Immature natural killer cell (primary cell): ENCODE measurements at places on chromosomes 3 and 15. TPM values are rescaled to one million over a fixed set of nuclear protein-coding genes. Genes with fewer than 3 reads are reported as not detected.

- H3K27ac ChIP-seq = no peak overlapping the region
- H3K4me3 ChIP-seq = no peak overlapping the region
- H3K36me3 ChIP-seq = no peaks in the 10 kb centered on the region
- H3K4me1 ChIP-seq = no peaks in the 10 kb centered on the region
Observed at GRCh38 chr15:57599296-57599810, 7.6 kb downstream of the MYZAP start.

- no peak for DNase-seq
- H3K27me3 ChIP-seq = no peaks in the 10 kb centered on the region
- no peak overlapping the region for H3K27ac ChIP-seq
- H3K36me3 ChIP-seq = no peaks in the 10 kb centered on the region
- no peak overlapping the region for H3K4me3 ChIP-seq
Observed at GRCh38 chr3:158456114-158456513, 114.9 kb upstream of the MLF1 start.

DNA sequence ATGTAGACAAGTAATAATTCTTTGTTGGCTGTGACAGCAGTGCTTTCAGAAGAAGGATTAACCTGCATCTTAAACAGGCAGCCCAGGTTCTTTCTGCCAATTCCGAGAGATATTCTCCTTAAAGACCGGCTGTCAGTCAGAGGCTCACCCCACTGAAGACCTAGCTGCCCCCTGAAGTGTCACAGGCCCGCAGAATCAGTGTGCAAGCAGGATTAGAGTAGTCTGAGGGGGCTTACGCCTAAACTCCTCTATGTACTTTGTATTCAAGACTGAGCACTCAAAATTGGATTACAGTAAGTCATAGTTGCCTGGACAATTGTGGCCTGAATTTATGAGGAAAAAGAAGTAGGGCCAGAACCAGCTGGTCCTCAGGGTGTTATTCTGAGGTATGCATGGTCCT is 342.9 kb downstream of the CLSTN2 start:
- no peak for DNase-seq
- no peak overlapping the region for H3K4me3 ChIP-seq
- peaks cover 10% of the 10 kb centered on the region for H3K27me3 ChIP-seq
- H3K36me3 ChIP-seq = no peaks in the 10 kb centered on the region
- H3K4me1 ChIP-seq = no peaks in the 10 kb centered on the region
- no peak overlapping the region for H3K27ac ChIP-seq

DNA sequence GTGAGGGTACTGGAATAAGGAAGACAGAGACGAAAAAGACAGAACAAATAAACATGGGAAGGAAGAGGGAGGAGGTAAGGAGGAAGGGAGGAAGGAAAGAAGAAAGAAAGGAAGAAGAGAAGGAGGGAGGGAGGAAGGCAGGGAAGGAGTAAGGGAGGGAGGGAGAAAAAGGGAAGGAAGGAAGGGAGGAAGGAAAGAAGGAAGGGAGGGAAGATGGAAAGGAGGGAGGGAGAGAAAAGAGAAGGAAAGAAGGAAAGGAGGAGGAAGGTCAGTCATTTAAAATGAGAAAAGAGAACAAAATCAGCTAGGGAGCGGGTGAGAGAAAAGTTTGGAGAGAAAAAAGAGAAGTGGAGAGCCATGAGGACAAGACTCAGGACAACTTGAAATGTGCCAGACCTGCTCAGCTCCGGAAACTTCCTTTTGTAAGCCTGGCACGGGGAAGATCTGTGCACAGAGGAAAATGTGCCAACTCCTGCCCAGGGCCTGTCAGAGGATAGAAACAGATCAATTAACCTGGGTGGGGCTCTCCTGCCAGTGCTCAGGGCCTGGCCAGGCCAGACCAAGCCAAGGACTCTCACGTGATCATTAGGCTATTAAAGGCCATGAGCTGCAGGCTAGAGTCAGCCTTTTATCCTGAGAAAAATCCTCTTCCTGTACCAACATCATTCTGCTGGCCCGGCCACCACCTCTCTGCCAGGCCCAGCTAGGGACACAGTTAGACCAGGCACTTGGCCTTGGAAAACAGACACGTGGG is 50.1 kb upstream of the BCL6 start:
- peaks cover 4% of the 10 kb centered on the region for H3K36me3 ChIP-seq
- peaks cover 4% of the 10 kb centered on the region for H3K27me3 ChIP-seq
- H3K27ac ChIP-seq = no peak overlapping the region
- peaks cover 31% of the 10 kb centered on the region for H3K4me1 ChIP-seq
- no peak for DNase-seq
- H3K4me3 ChIP-seq = no peak overlapping the region

DNA sequence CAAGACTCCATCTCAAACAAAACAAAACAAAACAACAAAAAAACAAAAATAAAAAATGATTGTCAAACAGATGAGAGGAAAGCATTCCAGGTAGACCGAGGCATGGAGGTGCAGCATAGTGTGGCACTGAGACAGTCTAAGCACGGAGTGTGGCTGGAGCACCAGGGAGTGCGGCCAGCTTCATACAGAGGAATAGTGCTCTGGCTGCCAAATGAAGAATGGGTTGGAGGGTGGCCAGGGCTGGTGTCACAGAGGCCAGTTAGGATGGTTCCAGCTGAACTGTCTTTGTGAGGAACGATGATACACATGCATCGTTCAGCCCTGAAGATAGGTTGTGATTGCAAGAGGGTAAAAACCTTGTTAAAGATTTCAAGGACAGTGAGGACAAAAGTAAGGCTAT is 28.3 kb downstream of the MITF start:
- H3K4me3 ChIP-seq = no peak overlapping the region
- no peaks in the 10 kb centered on the region for H3K4me1 ChIP-seq
- no peak for DNase-seq
- no peaks in the 10 kb centered on the region for H3K36me3 ChIP-seq

- H3K4me1 ChIP-seq = peaks cover 19% of the 10 kb centered on the region
- H3K27me3 ChIP-seq = peaks cover 19% of the 10 kb centered on the region
- no peak overlapping the region for H3K27ac ChIP-seq
- no peaks in the 10 kb centered on the region for H3K36me3 ChIP-seq
- DNase-seq = no peak
- peak overlapping the region; percentile 83 for H3K4me3 ChIP-seq
Observed at GRCh38 chr3:107432646-107433045, 55.4 kb downstream of the CCDC54 start.

DNA sequence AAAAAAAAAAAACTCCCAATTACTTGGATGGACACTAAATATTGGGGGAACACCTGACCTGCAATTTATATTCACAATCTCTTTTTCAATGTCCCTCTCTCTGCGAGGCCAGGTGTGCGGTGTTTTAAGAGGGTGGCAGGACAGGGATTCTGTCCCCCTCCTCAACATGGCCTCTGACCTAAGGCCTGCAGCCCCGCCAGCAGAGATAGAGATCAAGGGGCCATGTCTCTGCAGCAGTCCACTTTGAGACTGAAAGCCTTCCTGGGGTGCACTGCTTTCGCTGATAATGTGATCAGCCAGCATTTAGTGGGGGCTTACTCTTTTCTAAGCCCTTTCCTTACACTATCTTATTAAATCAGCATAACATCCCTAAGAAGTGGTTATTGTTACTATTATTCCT is 419.9 kb downstream of the OCA2 start:
- no peaks in the 10 kb centered on the region for H3K36me3 ChIP-seq
- no peak overlapping the region for H3K4me3 ChIP-seq
- no peaks in the 10 kb centered on the region for H3K27me3 ChIP-seq
- no peaks in the 10 kb centered on the region for H3K4me1 ChIP-seq
- H3K27ac ChIP-seq = no peak overlapping the region
- no peak for DNase-seq

DNA sequence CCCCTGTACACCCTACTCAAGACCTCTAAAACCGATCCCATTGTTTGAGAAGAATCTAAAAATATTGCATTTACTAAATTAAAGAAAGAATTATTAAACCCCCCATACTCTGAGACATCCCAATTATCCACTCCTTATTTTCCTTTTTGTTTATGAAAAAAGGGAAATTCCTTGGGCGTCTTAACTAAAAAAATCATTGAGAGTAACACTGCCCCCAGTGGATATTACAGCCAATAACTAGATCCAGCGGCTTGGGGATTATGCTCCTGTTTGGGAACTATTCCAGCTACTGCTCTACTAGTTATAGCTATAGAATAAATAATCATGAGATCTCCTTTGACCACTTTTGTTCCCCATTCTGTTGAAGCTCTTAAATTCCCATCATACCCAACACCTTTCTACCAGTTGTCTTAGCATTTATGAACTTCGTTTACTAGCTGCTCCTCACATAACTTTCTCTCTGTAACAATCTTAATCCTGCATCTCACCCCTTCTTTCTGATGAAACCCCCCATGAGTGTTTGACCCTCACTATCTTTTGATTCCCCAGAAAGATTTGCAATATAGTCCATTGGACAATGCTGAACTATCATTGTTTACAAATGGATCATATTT is 12.7 kb upstream of the CFAP91 start:
- no peaks in the 10 kb centered on the region for H3K36me3 ChIP-seq
- no peak overlapping the region for H3K27ac ChIP-seq
- peaks cover 6% of the 10 kb centered on the region for H3K27me3 ChIP-seq
- no peaks in the 10 kb centered on the region for H3K4me1 ChIP-seq
- no peak overlapping the region for H3K4me3 ChIP-seq

- H3K27ac ChIP-seq = peak overlapping the region; percentile 89
- DNase-seq = peak; percentile 56
- no peaks in the 10 kb centered on the region for H3K36me3 ChIP-seq
- peak overlapping the region; percentile 94 for H3K4me3 ChIP-seq
- H3K27me3 ChIP-seq = peaks cover 5% of the 10 kb centered on the region
Observed at GRCh38 chr3:129121016-129121791, 400 bp downstream of the RAB43 start.

DNA sequence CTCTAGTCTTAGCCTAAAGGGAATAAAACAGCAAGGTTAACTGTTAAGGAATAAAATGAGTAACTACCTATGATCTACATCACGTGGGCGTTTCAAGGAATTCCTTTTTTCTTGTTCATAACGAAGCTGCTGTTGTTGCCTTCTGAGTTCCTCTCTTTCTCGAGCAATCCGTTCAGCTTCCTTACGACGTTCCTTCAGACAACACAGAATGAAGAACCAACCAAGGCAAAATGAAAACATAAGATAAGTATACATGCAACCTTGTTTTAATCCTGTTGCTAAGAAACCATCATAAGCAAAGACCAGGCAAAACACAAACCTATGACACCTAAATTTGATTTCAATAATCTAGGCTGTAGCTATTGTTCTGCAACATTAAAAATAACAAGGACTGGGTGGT is 44.1 kb downstream of the SLTM start:
- H3K36me3 ChIP-seq = peaks cover 75% of the 10 kb centered on the region
- DNase-seq = no peak
- H3K27ac ChIP-seq = no peak overlapping the region

GRCh38 chr15:74333093-74333492 is 34.4 kb downstream of the CYP11A1 start:
- no peaks in the 10 kb centered on the region for H3K36me3 ChIP-seq
- no peaks in the 10 kb centered on the region for H3K27me3 ChIP-seq
- no peak overlapping the region for H3K4me3 ChIP-seq

GRCh38 chr15:81106560-81106959 is 27.5 kb upstream of the CFAP161 start:
- DNase-seq = peak; percentile 23
- H3K4me1 ChIP-seq = no peaks in the 10 kb centered on the region
- H3K4me3 ChIP-seq = no peak overlapping the region
- H3K27ac ChIP-seq = no peak overlapping the region

DNA sequence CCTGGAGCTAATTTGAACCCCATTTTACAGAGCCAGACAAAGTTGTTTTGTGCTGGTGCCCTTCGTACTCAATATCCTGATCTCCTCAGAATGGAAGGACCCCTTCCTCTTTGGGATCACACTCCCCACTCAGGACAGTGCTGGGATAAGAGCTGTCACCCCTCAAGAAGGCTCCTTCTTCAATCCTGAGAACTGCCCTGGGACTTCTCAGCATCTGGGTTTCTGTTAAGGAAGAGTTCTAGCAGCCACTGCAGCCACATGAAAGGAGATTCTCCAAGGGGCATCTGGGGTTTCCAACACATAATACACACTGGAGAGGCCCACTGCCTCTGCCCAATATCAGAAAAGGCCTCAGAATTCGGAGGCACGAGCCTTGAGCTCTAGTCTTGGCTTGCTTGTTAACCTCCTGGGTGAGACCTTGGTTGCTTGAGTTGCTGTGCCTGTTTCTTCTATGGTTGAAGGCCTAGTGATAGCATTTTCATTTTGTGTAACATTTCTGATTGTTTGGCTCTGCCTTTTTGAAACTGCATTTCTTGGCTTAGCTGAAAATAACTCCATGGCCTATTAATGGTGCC is 78.8 kb upstream of the NMNAT3 start:
- DNase-seq = no peak
- no peak overlapping the region for H3K4me3 ChIP-seq
- H3K27me3 ChIP-seq = peaks cover under 1% of the 10 kb centered on the region
- H3K27ac ChIP-seq = no peak overlapping the region
- H3K36me3 ChIP-seq = no peaks in the 10 kb centered on the region

DNA sequence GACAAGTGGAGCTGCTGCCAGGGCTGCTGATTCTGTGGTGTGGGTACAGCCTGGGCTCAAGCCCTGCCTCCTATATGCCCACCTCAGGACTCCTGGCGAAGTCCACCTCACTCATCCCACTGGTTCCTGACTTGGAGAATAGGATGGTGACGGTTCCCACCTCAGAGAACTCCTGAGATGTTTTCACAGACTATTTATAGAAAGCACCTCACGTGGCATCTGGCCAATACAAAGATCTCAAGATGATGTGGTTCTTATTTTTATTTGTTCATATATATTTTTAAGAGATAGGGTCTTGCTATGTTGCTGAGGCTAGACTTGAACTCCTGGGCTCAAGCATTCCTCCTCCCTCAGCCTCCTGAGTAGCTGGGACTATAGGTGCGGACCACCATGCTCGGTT is 236.9 kb upstream of the BHLHE40 start:
- H3K4me3 ChIP-seq = peak overlapping the region; percentile 70
- H3K4me1 ChIP-seq = peaks cover 84% of the 10 kb centered on the region
- DNase-seq = no peak
- peaks cover 14% of the 10 kb centered on the region for H3K36me3 ChIP-seq
- H3K27ac ChIP-seq = peak overlapping the region; percentile 97

DNA sequence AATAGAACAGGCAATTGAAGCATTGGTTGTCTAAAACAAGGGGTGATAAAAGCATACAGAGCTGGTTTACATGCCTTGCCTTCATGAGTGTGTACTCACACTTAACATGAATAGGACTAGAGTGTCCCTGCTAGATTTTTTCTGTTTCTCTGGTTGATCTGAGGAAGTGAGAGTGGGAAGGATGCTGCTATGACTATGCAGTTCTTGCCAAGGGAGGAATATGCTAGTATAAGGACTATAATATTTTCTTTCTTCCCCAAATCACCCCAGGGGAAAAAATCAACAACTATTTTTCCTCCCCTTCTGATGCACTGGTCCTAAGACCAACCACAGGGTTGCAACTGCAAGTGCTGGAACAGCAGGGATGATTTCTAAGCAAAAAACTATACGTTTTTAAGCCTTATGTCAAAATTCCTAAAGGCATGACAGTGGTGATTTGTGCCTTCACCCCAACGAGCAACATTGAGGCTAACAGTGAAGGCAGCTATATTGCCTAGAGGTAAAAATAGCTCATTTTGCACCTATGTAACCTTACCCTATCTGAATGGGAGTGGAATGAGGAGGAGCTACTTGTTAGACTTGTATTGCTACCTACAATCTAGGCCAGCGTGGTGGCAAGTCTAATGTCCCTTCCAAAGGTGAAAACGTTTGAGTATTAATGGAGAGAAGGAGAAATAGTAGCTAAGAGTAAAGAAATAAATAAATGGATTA is 33.5 kb upstream of the USP8 start:
- H3K27ac ChIP-seq = peak overlapping the region; percentile 19
- no peaks in the 10 kb centered on the region for H3K36me3 ChIP-seq
- no peaks in the 10 kb centered on the region for H3K4me1 ChIP-seq
- H3K27me3 ChIP-seq = peaks cover 1% of the 10 kb centered on the region
- no peak overlapping the region for H3K4me3 ChIP-seq

GNAT1 gene
- polyA plus RNA-seq = not detected

SPINK8 gene
- polyA plus RNA-seq = not detected

SEMA3G gene
- polyA plus RNA-seq = not detected

DUOXA2 gene
- not detected for polyA plus RNA-seq

SSUH2 gene
- not detected for polyA plus RNA-seq
